NCI-H524 treated with DMSO at 0.1 percent for 48 hours (cell line): ENCODE measurements at places on chromosomes 7 and 10.
A peak's percentile ranks its signal among the peaks of the same experiment; 100 is the strongest.

DNA sequence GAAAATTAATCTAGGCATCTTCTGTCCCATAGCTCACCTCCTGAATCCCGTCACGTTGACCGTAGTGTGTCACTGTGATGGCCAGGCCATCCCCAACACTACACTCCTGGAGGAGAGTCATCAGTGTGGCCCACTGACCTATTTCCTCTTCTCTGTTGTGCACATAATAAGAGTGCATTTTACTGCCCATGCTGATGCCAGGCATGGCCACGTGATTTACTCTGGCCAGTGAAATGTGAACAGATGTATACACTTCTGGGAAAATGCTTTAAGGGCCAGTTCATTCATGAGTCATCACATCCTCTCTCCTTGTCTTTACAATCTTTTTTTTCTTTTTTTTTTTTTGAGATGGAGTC lies 101.9 kb upstream of the PIP4K2A start:
- no peak for DNase-seq

- no peak for DNase-seq
Measured at GRCh38 chr7:31664890-31665289, 22.1 kb upstream of the PPP1R17 start.

DNA sequence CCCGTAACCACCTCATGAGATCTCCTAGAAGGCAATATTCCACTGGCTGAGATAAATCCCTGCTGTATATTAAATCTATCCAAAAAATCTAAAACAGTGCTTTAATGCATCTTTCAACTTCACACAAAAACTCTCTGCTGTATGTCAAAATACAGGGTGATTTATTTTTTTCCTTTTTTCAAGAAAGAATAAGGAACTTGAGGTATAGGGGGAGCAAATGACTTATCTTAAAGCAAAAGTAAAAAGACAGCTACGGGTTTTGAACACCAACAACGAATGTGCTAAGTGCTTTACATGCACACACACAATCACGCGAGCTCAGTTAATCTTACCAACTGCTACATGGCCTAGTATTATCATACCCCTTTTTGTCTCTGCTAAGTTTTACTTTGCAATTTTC lies 168.9 kb upstream of the PHF14 start:
- no peak for DNase-seq

GRCh38 chr10:34116220-34116641 lies 698.9 kb downstream of the PARD3 start:
- no peak for DNase-seq

DNA sequence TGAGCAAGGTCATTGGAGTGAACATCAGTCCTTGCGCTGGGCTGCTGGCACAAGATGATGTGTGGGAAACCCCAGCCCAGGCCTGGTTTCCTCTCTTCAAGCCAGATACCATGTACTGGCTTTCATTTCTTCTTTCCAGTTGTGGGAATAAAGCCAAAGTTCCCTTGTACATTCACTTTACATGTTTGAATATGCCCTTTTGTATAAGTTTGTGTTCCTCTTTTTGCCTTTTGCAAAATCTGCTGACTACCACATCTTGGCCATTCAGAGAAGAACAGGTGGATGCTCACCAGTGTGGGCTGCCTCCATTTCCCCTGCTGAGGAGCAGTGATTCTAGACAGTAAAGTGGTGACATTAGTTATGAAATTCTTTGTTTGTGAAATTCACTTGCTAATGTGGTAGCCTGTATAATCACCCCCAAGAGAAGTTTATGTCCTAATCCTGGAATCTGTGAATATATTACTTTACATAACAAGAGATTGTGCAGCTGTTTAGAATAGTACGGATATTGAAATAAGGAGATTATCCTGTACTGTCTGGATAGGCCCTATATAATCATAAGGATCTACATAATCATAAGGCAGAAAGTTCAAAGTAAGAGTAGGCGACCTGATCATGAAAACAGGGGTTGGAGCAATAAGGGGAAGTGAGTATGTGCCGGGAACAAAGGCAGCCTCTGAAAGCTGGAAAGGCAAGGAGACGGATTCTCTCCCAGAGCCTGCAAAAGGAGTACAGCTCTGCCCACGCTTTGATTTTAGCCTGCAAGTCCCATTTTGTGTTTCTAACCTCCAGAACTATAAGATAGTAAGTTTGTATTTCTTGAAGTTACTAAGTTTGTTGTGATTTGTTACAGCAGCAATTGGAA lies 18.8 kb upstream of the AOAH start:
- DNase-seq = no peak

DNA sequence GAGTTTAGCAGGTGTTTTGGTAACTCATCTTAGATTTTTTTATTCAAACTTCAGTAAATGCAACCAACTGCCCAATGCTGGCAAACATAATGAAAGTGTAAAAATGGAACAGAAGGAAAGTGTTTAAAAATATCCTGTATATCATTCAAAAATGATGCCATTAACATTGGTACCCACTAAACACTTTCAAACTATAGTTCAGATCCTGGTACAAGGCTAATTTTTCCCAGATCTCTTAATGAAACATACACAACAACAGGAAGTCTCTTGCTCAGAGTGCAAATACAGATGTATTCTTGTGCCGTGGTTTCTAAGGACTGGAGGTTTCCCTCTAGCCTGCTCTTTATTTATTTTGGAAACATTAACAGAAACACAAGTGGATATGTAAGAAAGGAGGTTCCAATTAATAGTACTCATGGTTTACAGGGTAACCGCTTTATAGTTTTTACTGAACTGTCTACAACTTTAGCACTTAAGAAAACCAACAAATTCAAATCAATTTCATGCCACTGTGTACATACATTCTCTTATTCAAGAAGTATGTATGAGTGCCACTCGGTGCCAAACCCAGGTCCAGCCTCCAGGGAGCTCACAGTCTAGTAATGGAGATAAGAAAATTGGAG lies 176.0 kb upstream of the AKR1E2 start:
- DNase-seq = no peak

DNA sequence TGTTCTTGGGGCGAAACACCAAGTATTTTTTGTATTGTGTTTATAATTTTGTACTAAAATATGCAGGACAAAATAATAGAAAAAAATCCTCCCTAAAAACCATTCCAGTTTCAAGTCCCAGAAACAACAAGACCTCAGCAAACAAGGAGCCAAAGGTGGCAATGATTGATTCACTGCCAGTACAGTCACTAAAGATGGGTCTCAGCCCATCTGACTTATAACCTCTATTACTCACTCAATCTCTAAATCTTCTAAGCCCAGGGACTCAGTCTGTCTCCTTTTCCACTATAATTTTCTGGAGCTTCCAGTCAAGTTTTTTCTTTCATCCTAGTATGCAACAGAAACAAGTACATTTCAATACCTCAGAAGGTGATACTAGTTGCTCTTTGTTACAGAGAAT lies 33.3 kb downstream of the SNX13 start:
- no peak for DNase-seq

- peak; percentile 50 for DNase-seq
Measured at GRCh38 chr7:27095897-27096767, at the start of gene HOXA1. TSS of gene HOXA1 (minus strand) at chr7:27096000. CDS start at chr7:27095912, 88 bp downstream.

- no peak for DNase-seq
Measured at GRCh38 chr7:17046666-17047065, 164.9 kb upstream of the AGR3 start.

GRCh38 chr7:94649450-94649849 lies 6.5 kb downstream of the SGCE start:
- no peak for DNase-seq

DNA sequence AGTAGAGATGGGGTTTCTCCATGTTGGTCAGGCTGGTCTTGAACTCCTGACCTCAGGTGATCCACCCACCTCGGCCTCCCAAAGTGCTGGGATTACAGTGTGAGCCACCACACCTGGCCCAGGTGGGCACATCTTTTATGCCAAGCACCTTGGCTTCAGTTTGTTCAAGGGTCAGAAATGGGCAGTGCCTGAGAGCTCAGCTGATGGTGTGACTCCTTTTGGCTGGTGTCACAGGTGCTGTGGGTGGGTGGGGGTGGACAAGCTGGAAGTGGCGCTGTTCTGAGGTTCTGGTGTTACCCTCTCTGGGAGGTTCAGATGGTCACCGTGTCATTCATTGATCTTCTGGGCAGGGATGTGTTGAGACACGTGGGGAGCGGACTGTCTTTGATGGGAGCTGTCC lies 11.5 kb downstream of the ADCY1 start:
- no peak for DNase-seq

DNA sequence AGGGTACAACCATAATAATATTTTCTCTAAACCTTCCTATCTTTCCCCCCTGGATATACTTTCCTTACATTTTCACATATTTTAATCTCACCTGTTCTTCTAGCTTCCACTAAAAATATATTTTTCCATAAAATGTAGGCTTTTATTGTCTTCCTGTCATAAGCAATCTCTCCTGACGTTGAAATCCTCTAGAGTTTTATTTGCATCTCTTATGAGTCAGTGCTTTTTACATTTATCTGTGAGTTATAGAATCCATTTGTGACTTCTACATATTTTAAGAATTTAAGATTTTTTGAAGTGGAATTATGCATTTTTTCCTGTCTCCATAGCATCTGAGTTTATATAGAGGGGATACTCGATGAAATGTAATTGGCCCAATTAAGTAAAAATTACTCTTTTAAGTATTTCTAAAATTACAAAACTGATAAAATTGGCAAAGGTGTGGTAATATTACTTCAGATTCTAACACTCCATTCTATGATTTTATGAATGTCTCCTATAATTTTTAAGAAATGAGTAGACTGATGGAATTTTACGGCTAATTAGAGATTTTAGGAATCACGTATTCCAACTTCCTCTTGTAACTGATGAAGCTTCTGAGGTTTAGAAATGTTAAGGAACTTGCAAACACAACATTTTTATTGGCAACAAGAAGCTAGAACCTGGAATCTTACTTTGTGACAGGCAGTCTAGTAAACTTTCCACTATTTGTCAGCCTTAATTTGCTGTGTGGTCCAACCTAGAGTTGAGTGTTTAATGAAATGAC lies 422.9 kb upstream of the SEMA3A start:
- no peak for DNase-seq
